Liver (tissue), 10 donors: ENCODE measurements at places on chromosomes 12 and 14. TPM values are rescaled to one million over a fixed set of nuclear protein-coding genes. Genes with fewer than 3 reads are reported as not detected.

Gene KRT86
- total RNA-seq = 0.08 TPM

DNA sequence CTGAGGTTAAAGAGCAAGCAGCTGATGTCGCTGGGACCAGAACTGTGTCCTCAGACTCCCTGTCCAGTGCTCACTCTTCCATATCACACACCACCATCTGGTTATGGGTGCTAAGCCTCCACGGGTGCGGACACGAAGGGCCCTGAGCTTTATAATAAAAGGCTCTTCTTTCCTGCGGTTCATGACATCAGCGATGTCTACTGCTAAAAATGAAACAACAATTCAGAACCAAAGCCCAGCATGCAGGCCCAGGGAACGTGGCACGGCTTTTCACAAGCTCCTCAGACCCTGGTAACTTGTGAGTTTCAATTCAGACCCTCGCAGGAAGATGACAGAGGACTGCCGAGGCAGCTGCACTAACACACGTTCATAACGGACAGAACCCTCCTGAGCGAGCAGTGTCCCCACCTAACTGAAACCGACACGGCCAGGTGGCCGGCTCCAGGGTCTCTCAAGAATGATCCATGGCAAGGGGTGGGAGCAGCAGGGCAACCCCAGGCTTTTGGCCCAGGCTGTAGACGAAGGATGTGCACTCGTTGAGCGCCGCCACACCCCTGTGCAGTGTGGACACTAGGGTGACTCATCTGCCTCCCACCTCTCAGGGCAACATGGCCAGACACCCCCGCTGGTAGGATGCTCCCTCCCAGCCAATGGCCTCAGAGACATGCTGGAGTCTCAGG is 180.3 kb downstream of the CALM1 start:
- no peak overlapping the region for H3K4me3 ChIP-seq
- peaks cover 8% of the 10 kb centered on the region for H3K36me3 ChIP-seq
- H3K4me1 ChIP-seq = no peaks in the 10 kb centered on the region
- H3K27ac ChIP-seq = no peak overlapping the region

Gene NOS1
- under 0.01 TPM for total RNA-seq

GRCh38 chr14:101739446-101740141 is 21.9 kb upstream of the PPP2R5C start:
- no peaks in the 10 kb centered on the region for H3K36me3 ChIP-seq
- DNase-seq = no peak
- no peak overlapping the region for H3K27ac ChIP-seq

DNA sequence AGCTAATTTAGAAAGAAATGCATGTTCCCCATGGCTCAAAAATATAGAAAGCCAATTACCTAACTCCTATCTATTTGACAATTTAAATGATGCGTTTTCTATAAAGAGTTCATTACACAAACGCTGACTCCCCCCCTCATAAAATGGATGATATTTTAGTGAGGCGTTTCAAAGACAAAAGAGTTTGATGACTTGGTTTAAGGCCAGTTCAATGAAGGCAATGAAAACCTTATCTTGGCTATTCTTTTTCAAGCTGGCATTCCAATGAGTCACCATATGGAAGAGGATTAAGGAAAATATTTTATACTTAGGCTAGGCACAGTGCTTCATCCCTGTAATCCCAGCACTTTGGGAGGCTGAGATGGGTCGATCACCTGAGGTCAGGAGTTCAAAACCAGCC is 62.7 kb downstream of the HMGA2 start:
- DNase-seq = no peak
- no peaks in the 10 kb centered on the region for H3K27me3 ChIP-seq
- H3K4me1 ChIP-seq = peaks cover under 1% of the 10 kb centered on the region
- H3K27ac ChIP-seq = no peak overlapping the region
- H3K4me3 ChIP-seq = no peak overlapping the region

Gene PTGDR
- 0.42 TPM for total RNA-seq
